ENCODE measurements at places on chromosomes 4 and X.

DNA sequence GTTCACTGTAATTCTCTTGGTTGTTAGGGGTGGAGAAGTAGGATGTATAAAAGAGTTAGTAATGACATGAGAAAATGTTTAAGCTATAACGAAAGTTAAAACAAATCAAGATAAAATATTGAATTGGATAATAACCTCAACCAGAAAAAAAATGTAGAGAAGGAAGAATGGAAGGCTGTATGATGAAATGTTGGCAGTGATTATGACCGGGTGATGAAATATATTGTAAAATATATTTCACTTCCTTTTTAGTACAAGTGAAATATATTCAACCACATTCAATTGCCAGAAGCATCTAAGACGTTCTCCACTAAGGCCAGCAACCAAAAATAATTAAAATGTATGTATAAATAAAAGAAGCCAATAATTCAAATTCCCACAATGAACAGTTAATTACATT, 309.3 kb upstream of the FGF13 start:
- no peak for DNase-seq

DNA sequence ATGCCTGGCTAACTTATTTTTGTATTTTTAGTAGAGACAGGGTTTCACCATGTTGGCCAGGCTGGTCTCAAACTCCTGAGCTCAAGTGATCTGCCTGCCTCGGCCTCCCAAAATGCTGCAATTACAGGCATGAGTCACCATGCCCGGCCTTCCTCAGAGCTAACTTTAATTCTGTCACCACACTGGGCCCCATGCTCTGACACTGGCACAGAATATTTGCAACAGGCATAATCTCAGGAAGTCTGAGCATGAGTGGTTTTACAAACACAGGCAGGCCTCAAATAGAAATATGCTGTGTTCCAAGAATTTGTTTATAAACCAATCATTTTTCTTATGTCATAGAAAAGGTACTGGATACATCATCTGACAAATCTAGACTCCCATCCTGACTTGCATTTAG, 32.7 kb upstream of the FAM9C start:
- DNase-seq, result no peak

DNA sequence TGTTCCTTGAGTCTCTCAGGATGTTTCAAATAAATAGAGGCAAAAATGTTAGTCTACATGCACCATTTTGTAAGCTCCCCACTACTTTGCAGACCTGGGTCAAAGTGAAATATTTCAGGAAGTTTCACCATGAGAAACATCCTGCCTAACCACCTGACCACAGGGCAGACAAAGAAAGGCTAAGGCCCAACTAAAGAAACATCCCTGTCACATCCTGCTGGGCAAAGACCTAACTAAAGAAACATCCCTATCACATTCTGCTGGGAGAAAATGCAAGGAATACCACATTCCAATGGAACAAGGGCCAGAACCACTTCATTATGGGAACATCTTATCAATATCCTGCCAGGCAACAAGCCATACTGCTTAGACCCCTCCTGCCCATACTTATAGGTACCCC, 1303.4 kb downstream of the TECRL start:
- DNase-seq, result no peak

GRCh38 chr4:38664706-38665401, 855 bp downstream of the KLF3 start:
- DNase-seq, result peak; percentile 33

DNA sequence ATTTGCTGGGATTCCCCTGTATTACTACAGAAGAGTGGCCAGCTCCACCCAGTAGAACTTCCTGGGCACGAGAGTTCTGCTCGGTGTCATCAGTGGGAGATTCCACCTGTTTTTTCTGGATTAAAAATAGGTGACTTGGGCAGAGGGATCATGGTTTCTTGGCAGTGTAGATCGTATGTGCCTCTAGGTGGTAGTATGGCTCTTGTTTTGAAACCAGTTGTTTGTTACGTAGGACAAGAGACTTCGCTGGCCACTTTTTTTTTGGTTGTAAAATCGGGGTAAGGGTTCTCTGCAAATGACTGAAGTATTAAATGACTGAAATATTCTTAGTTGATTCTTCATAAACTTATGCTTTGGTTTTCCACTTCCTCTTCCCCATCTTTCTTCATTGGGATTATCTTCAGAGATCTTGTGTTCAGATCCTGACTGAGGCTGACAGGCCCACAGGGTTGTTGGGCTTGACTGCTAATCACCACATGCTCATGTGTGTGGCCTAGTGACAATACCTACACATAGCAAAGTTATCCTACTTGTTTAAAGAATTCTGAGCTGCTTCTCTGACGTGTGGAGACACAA, 43.8 kb upstream of the WDR1 start:
- no peak for DNase-seq

DNA sequence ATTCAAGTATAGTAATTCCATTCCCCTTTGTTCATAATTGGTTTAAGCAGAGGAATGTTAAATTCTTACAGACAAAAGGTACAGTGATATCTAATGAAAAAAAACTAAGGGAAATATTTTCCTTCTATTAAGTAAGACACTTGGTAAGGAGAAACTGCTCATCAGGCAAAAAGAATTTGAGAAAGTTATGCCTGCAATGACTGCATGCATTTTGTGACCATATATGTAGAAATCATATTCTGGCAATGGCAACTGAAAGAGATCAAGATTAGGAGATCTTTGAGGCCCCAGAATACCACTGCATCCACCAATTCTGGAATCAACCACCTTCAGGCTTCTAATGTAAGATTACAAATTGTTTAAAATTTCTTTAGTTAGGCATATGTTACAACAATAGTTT, 364.8 kb downstream of the PCDH10 start:
- DNase-seq, result no peak

GRCh38 chrX:138519296-138519695, 192.2 kb downstream of the FGF13 start:
- DNase-seq, result no peak

- peak; percentile 61 for DNase-seq
These were observed 999 bp upstream of the CTBP1 start for GRCh38 chr4:1249731-1250526.

- DNase-seq, result no peak
These were observed 604.9 kb upstream of the ZFP42 start for GRCh38 chr4:187390646-187391045.

DNA sequence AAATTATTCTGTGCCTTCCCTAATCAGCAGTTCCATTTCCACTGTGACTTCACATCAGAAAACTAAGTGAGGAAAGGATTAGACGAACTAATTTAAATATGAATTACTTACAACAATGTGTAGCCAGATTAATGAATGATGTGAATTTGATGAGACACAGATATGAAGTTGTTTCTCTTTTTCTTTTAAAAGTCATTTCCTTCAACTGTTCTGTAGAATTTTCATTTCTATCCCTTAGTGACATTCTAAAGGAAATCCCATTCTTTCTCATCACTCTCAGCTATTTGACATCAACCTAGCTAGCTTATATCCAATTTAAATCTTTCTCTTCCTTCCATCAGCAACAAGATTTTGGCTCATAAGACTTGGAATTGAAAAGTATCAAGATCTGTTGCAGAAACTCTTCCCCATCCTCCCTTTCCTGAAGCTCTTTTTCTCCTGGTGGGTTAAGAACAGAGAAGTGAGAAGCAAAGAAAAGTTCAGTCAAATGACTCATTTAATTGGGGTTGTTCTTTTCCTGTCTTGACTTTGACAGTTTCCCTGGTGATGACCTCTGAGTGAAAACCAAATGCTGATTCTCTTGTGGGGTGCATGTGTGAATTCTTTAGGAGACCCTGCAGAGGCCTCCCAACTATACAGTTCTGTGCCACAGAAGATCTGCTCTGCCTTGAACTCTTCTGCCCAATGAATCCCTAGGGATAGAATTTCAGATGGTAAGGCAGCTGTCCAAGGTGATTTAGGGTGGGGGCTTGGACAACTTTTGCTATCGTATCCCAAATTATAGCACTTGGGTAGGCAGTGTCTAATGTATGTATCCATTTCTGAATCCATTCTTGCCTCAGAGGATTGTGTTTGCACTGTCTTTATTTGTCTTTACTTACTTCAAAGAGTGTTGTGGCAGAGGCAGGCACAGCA, 232.5 kb upstream of the GPRIN3 start:
- DNase-seq, result no peak

GRCh38 chrX:68698942-68699341, 51.5 kb downstream of the STARD8 start:
- DNase-seq, result no peak

DNA sequence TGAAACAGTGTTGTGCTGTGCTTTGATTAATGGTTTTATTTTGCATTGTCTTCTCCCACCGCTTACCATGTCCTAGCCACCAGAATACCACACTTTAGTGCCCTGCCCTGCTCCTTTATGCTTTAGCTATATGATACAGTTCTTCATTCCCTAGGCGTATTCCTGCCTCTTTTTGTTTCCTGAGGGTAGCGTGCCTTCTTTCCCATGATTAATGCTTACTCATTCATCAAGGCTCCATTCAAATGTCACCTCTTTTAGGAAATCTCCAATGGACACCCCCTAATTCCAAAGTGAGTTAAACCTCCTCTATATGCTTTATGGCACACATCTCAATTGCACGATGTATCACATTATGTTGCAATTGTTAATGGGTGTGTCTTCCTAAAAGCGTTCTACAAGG, 46.3 kb downstream of the SPANXD start:
- DNase-seq, result no peak

DNA sequence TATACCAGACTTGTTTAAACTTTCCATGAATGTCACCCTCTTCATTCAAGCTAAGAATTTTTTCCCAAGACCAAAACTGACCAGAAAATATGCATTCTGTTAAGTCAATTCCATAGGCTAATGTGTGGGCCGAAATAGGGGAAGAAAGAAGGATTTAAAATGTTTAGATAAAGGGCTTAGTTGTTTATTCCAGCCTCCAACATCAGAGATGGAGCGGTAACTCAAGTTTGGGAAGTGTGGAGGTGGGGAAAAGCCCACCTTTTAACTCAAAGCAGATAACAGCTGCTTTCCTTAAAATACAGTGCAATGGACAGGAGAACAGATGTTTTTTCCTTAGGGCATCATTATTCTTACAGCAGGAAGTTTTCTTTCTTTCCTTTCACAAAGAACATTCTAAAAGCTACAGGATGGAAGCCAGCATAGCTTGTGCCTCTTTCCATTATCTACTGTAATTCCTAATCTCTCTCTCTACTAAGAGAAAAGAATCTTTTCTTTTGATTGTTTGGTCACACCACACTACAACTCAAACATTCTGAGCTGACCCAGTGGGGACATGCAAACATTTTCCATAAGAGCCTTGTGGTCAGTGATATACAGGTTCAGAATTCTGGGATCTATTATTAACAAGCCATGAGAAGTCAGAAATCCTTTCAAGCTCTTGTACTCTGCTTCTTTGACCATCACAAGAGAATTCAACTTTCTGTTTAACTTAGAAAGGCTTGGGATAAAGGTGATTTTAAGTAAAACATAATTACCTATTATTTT, 101.6 kb downstream of the PDE5A start:
- no peak for DNase-seq

GRCh38 chr4:144646523-144647094, 653 bp downstream of the HHIP start:
- DNase-seq, result no peak

- no peak for DNase-seq
These were observed 25.0 kb upstream of the RAPGEF2 start for GRCh38 chr4:159077702-159078495.

GRCh38 chrX:39311646-39312045, 510.4 kb downstream of the MID1IP1 start:
- DNase-seq, result no peak

- DNase-seq, result no peak
These were observed 33.4 kb downstream of the AFAP1 start for GRCh38 chr4:7906171-7906701.

GRCh38 chr4:54187148-54187547, 41.9 kb upstream of the PDGFRA start:
- no peak for DNase-seq

DNA sequence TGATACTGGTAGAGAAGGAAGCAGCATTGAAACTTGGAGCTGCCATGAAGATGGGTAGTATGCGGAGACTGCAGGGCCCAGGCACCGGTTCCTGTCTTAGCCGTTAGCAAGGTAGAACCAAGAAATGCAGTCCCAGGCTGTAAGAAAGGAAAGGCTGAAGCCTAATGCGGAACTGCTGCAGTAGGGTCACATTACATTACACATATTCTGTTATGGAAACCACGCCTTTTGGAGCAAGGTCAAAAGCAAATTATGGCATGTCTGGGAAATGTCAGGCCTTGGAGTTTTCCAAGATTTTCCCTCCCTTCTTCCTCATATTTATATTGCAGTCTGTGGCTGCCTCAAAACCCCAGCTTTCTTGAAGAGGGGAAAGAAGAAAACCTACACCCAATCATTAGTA, 204.8 kb upstream of the RASGEF1B start:
- no peak for DNase-seq

DNA sequence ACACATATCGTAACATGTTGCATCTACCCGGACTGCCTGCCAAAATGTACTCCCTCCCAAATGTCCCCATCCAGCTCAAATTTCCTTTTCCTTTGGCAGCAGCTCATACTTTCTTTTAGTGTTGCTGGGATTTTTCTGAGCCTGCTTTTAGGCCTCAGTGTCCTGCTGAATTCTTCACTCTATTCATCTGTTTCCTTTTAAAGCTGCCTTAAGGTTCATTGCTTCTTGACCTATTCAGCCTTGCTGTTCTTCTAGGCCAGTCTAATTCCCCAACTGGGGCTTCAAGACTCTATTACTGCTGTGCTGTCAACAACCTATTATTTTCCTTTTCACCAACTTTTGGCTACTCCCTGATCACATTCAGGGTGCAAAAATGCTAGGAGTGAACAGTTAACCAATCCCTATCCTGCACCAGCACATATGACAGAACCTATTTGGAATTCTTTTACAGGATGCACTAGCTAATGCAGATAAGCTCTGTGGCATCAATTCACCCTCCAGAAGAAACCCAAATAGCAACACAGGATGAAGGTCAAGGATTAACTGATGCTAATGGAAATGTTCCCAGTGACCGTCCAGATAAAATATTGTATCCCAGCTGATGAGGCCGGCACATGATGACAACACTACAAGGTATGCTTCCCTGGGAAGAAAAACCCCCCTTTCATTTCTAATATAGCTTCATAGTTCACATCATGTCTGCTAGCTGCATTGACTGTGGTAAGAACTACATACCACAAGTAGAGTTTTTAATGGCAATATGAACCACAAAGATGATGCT, 114.7 kb upstream of the TTC29 start:
- DNase-seq, result no peak

GRCh38 chr4:148782284-148782683, 340.1 kb upstream of the NR3C2 start:
- no peak for DNase-seq

GRCh38 chr4:118762730-118763477, 73.0 kb downstream of the SEC24D start:
- no peak for DNase-seq

GRCh38 chr4:71713611-71714203, 70.2 kb downstream of the GC start:
- no peak for DNase-seq

DNA sequence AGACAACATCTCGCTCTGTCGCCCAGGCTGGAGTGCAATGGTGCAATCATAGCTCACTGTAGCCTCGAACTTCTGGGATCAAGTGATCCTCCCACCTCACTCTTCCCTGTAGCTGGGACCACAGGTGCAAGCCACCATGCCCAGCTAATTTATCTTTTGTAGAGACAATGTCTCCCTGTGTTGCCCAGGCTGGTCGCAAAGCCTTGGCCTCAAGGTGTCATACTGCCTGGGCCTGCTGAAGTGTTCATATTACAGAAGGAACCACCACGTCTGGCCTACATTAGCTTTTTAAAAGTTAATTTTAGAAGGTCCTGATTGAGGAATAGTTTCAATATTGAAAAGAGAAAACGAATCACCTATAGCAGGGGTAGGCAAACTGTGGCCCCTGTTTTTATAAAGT, 22.5 kb downstream of the TRIML2 start:
- no peak for DNase-seq

GRCh38 chr4:119493886-119494285, 134.7 kb downstream of the PDE5A start:
- DNase-seq, result no peak
